ENCODE measurements at places on chromosomes 2 and 18. TPM values are rescaled to one million over a fixed set of nuclear protein-coding genes. Genes with fewer than 3 reads are reported as not detected.

- DNase-seq = no peak
Measured at GRCh38 chr2:95392730-95393455, 9.6 kb upstream of the FAHD2A start.

- no peak for DNase-seq
Measured at GRCh38 chr2:72028996-72029395, 118.7 kb downstream of the CYP26B1 start.

DNA sequence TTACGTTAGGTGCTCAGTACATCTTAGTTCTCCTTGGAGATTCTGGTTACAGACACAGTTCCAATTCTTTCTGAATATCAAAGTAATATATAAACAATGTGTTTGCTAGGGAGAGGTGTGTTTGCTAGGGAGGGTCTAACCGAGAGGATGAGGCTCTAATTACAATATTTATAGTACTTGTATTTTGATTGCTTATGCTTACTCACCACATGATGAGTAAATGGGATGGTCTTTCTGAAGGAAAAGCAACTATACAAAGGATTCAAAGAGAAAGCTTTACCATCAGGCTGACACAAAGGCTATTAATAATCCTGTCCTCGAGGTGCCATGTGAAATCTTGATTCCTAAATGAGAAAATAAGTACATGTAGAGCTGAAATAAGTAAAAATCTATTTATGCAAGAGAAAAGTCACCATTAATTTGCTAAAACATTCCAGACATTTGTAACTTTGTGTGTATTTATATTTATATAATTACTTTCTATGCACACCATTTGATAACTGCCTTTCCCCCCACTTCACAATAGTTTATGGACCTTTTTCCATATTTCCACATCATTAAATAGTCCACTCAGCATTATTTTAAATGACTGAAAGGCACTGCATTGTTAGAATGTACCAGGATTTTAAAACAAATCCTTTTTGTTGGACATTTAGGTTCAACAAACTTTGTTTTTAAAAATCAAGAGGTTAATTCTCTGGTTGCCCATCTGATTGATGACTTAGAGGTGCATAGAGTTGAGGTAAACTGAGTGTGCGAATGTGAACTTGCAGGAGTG lies 94.5 kb upstream of the FN1 start:
- DNase-seq = no peak

GRCh38 chr2:119682578-119682977 lies 3.6 kb downstream of the TMEM177 start:
- DNase-seq = no peak

DNA sequence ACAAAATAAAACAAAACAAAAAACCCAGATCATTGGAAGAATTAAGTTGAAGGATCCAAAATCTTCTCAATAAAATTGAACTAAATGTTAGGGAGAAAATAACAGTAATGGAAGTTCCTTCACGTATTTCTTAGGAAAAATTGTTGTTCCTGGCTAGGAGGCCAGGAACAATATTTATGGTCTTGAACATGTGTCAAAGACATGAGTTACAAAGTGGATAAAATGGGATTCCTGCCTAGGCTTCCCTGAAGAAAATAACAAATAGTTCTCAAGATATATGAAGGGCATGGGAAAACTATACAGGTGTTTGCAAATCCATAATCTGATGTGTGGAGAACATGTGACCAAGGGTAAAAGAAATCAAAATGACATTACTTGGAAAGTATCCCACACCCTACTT lies 67.6 kb upstream of the ITGB6 start:
- DNase-seq = no peak

GRCh38 chr18:21991886-21992285 lies 177.5 kb upstream of the GATA6 start:
- no peak for DNase-seq

TEX44 gene
- not detected for total RNA-seq
